ENCODE measurements at places on chromosomes 13 and 19. TPM values are rescaled to one million over a fixed set of nuclear protein-coding genes. Genes with fewer than 3 reads are reported as not detected.

- no peak overlapping the region for H3K4me3 ChIP-seq
- no peak overlapping the region for H3K27ac ChIP-seq
Observed at GRCh38 chr13:98524793-98525192, 52.1 kb downstream of the STK24 start.

DNA sequence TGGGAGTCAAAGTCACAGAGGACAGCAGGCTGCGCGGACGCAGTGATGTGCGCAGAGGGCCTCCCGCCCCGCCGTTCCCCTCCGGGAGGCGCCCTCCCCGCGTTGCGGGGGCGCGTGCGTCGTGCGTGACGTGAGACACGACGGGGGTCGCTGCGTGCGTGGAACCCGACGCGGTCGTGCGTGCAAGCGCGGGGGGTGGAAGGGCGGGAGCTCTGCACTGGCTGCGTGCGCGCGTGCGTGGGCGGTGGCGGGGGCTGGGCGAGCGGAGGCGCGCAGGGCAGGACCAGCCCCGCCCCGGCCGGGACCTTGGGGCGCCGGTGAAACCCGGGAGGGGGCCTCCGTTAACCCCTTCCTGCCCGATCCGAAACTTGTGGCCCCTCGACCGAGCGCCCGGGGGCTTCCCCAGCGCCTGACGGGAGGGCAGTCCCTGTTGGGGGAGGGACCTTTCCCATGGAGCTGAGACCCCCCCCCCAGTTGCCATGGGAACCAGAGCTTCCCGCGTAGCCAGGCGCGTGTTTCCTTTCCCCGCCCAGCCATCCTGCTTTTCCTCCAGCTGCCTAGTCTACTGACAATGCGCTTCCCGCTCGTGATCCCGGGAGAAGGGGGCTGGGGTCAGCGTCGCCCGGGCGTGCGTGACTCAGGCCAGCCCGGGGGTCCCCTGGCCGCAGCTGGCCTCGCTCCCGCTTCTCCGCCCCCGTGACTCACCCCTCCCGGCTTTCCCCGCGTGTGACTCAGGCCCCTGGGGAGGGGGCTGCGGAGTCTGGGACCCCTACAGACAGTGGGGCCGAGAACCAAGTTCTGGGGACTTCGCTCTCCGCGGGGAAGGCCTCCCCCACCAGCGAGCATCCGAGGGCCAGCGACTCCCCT lies 7.3 kb upstream of the HOOK2 start:
- H3K36me3 ChIP-seq: no peaks in the 10 kb centered on the region
- peak overlapping the region; percentile 98 for H3K27ac ChIP-seq
- DNase-seq: peak; percentile 87
- peaks cover 42% of the 10 kb centered on the region for H3K4me1 ChIP-seq
- H3K27me3 ChIP-seq: no peaks in the 10 kb centered on the region

The LRG1 gene
- total RNA-seq: not detected

GRCh38 chr19:46296722-46297461 lies at the start of gene HIF3A:
Gene HIF3A (plus strand): TSS chr19:46297042. CDS start chr19:46297077, 35 bp downstream.
- no peak within 1 kb of the TSS for H3K4me3 ChIP-seq
- H3K27ac ChIP-seq: no peak within 1 kb of the TSS
- no peaks in the 10 kb centered on the region for H3K4me1 ChIP-seq
- H3K27me3 ChIP-seq: peaks cover 19% of the 10 kb centered on the region
- H3K36me3 ChIP-seq: no peaks in the 10 kb centered on the region
- DNase-seq: no peak

DNA sequence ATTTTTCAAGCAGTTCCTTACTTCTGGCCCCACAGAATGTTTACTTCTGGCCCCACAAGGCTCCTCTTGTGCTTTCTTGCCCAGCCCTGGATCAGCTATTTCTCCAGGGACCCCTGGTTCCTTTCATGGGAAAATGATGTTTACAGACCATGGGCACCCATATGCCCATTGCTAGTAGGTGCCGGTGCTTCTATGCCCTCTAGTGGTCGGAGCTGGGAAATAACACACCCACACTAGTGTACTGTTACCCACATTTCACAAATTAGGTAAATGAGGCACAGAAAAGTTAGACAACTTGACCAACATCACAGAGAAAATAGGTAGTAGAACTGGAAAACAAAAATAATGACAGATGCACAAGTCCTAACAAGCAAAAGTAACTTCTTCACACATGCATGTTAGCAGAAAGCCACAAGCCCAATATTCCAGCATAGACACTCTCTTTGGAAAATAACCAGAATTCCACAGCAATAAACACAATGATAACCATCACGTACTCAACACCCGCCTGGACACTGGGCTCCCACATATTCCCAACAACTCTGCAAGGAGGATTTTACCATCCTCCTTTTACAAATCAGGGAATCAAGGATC lies 1.3 kb upstream of the CEACAM6 start:
- H3K4me3 ChIP-seq: no peak overlapping the region
- H3K36me3 ChIP-seq: no peaks in the 10 kb centered on the region
- H3K4me1 ChIP-seq: no peaks in the 10 kb centered on the region
- H3K27ac ChIP-seq: no peak overlapping the region
- peaks cover 34% of the 10 kb centered on the region for H3K27me3 ChIP-seq

DNA sequence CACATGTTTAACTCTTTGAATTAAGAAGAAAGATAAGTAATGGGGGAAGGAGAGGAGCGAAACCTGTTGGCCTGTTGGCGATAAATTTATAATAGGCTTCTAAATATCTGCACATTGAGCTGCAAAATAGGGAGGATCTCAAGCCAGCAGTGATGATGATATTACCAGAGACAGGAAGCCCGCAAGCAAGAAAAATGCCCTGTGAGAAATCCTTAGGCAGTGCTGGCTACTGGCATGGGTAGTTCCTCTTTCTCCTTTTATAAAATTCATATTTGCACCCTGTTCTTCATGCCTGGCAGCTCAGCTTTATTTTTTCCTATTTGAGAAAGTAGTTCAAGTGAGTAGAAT lies 858 bp upstream of the USP12 start:
- peak overlapping the region; percentile 90 for H3K27ac ChIP-seq
- peaks cover 5% of the 10 kb centered on the region for H3K36me3 ChIP-seq
- H3K4me3 ChIP-seq: peak overlapping the region; percentile 86
- DNase-seq: peak; percentile 35
- peaks cover 44% of the 10 kb centered on the region for H3K4me1 ChIP-seq

DNA sequence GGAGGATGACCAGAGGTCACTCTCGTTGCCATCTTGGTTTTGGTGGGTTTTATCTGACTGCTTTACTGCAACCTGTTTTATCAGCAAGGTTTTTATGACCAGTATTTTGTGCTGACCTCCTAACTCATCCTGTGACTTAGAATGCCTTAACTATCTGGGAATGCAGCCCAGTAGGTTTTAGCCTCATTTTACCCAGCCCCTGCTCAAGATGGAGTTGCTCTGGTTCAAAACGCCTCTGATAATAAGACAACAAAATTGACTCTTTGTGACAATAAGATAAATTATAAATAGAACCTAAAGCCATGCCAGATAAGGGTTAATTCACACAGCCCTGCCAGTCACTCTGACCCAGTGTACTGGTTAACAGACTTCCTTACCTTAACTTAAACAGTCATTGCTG lies 267.7 kb upstream of the MAB21L1 start:
- no peak overlapping the region for H3K4me3 ChIP-seq
- no peak for DNase-seq
- no peaks in the 10 kb centered on the region for H3K27me3 ChIP-seq
- no peaks in the 10 kb centered on the region for H3K36me3 ChIP-seq

The ZNF625 gene
- 2.9 TPM for total RNA-seq

The ZNF98 gene
- total RNA-seq: not detected

DNA sequence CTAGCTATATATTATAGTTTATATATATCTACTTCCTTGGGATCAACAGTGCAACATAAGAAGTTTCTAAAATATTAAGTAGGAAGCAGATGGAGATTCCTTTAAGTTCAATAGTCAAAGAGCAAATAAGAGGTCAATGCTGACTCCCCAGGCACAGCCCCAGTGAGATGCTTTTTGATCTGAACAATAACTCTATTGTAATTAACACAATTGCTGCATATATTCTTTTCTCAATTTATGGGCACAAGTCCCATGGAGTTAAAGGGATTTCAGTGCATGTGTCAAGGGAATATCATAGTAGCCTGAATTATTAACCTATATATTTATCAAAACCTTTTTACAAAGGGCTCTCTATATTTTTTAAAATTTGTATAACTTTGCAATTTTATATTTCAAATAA lies 180.8 kb downstream of the SPRY2 start:
- no peaks in the 10 kb centered on the region for H3K36me3 ChIP-seq
- H3K27me3 ChIP-seq: no peaks in the 10 kb centered on the region
- peaks cover 2% of the 10 kb centered on the region for H3K4me1 ChIP-seq
- no peak overlapping the region for H3K4me3 ChIP-seq

DNA sequence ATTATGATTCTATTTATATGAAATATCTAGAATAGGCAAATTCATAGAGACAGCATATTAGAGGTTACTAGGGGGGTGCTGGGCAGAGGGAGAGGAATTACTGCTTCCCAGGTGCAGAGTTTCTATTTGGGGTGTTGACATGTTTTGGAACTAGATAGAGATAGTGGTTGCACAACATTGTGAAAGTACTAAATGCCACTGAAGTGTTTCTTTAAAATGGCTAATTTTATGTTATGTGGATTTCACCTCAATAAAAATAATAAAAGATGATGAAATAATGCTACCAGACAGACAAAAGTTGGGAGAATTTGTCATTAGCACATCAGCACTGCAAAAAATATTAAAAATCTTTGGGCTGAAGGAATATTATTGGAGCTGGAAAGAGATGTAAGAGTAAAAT lies 63.4 kb downstream of the SLC6A16 start:
- H3K27me3 ChIP-seq: peaks cover 34% of the 10 kb centered on the region
- H3K36me3 ChIP-seq: peaks cover 3% of the 10 kb centered on the region
- no peak overlapping the region for H3K4me3 ChIP-seq
- H3K4me1 ChIP-seq: peaks cover 4% of the 10 kb centered on the region
- no peak overlapping the region for H3K27ac ChIP-seq

DNA sequence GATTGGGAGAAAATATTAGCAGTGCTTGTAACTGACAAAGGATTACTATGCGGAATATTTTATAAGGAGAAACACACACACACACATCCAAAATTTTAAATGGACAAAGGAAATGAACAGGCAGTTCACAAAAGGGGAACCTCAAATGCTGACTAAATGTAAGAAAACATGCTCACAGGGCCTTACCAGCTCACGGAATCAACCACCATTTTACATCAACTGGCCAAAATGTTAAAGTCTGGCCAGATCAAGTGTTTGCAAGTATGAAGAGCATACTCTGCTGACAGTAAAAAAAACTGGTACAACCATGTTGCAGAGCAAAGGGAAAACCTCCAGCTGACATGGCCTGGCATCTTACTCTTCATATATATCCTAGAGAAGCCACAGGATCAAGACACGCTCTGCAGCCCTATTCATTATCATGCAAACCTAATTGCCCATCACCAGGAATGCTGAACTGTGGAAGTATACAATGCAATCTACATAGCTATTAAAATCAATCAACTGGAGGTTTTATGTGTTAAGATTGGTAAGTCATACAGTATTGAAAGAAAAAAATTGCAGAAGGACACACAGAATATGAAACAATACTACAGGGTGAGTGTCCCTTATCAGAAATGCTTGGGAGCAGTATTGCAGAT lies 124.4 kb downstream of the RNF17 start:
- H3K4me1 ChIP-seq: no peaks in the 10 kb centered on the region
- DNase-seq: no peak
- peaks cover 53% of the 10 kb centered on the region for H3K36me3 ChIP-seq
- no peak overlapping the region for H3K27ac ChIP-seq
- H3K4me3 ChIP-seq: no peak overlapping the region

GRCh38 chr13:110410936-110411687 lies 104.0 kb downstream of the COL4A2 start:
- H3K4me1 ChIP-seq: peaks cover 4% of the 10 kb centered on the region
- DNase-seq: no peak
- H3K4me3 ChIP-seq: no peak overlapping the region
- no peak overlapping the region for H3K27ac ChIP-seq
- no peaks in the 10 kb centered on the region for H3K36me3 ChIP-seq

The GNA15 gene
- 23.8 TPM for total RNA-seq

- no peak for DNase-seq
- no peak overlapping the region for H3K27ac ChIP-seq
- H3K36me3 ChIP-seq: no peaks in the 10 kb centered on the region
- H3K4me3 ChIP-seq: no peak overlapping the region
- no peaks in the 10 kb centered on the region for H3K27me3 ChIP-seq
Observed at GRCh38 chr19:20444202-20444885, 121.2 kb downstream of the ZNF737 start.

The ZFP14 gene
- total RNA-seq: 4.1 TPM

DNA sequence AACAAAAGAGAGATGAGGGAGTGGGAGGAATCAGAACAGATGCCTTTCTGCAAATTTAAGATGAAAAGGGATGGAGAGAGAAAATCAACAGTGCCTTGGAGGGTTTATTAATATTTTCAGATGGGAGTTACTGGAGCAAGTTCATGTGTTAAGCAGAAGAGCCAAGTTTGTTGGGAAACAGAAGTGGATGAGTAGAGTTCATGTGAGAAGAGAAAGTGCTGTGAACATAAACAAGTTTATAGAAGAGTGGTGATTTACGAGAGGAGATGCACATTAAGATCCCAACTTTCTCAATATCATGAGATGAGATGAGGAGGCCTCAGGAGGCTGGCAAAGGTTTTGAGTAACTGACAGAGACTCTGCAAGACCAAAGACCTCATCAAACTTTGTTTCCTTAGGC lies 274.1 kb upstream of the HTR2A start:
- no peak overlapping the region for H3K4me3 ChIP-seq
- H3K4me1 ChIP-seq: no peaks in the 10 kb centered on the region
- no peaks in the 10 kb centered on the region for H3K36me3 ChIP-seq
- no peaks in the 10 kb centered on the region for H3K27me3 ChIP-seq

- DNase-seq: peak; percentile 87
- H3K4me1 ChIP-seq: peaks cover 21% of the 10 kb centered on the region
- H3K27ac ChIP-seq: no peak overlapping the region
- no peak overlapping the region for H3K4me3 ChIP-seq
- H3K36me3 ChIP-seq: no peaks in the 10 kb centered on the region
- H3K27me3 ChIP-seq: peaks cover 19% of the 10 kb centered on the region
Observed at GRCh38 chr19:40974633-40975037, 16.4 kb upstream of the CYP2B6 start.

- DNase-seq: peak; percentile 87
- peaks cover 48% of the 10 kb centered on the region for H3K36me3 ChIP-seq
- peak overlapping the region; percentile 91 for H3K4me3 ChIP-seq
- H3K27me3 ChIP-seq: no peaks in the 10 kb centered on the region
- H3K4me1 ChIP-seq: peaks cover 26% of the 10 kb centered on the region
- peak overlapping the region; percentile 88 for H3K27ac ChIP-seq
Observed at GRCh38 chr19:1252221-1252820, 3.9 kb downstream of the MIDN start.
